Activated gamma-delta T cell treated with Interleukin-2 at 50 U/mL for 16 hours (primary cell): ENCODE measurements at places on chromosomes 2 and 18.

GRCh38 chr2:30394096-30394495 is 53.0 kb upstream of the LCLAT1 start:
- DNase-seq: no peak

GRCh38 chr2:221554769-221555493 is 17.2 kb downstream of the EPHA4 start:
- no peak for DNase-seq

DNA sequence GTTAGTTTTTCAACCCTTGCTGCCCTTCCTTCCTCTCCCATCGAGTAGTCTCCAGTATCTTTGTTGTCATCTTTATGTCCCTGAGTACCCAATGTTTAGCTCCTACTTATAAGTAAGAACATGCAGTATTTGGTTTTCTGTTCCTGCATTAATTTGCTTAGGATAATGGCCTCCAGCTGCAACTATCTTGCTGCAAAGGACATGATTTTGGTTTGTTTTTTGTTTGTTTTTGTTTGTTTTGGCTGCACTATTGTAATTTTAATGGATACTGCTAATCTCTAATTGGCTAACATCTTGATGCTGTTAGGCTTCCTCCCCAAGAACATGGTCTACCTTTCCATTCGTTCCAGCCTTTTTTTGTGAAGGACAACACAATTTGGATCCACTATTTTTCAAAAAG is 31.2 kb upstream of the HNRNPLL start:
- DNase-seq: no peak

DNA sequence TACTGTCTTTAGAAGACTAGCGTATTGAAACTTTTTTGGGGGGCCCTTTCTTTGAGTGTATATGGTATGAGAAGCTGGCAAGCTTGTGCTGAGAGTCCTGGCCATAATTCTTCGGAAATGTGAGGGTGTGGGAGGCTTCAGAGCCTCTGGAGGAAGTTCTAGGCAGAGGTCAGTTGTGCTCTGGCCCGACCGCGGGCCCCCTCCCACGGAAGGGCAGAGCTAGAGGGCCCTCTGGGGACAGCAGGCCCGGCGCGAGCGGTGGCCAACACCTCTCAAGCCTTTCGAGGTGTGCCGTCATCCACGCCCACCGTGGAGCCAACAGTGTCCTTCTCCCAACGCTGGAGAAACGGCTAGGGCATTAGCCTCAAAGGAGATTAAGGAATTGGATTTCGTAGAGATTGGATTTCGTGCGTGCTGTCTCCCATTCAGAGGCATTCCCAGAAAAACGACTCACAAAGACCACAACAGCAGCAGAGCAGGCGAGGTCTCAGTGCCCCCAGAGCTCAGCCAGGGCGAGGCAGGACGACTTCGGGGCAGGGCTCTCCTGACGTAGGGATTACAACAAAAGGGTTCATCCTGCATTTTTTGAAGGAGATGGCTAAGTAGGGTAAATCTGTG is 2.2 kb upstream of the MTCL1 start:
- DNase-seq: no peak

GRCh38 chr2:109535217-109535946 is 78.4 kb downstream of the SEPTIN10 start:
- no peak for DNase-seq

- DNase-seq: no peak
Observed at GRCh38 chr2:148616662-148617061, 27.9 kb upstream of the EPC2 start.

- no peak for DNase-seq
Observed at GRCh38 chr2:57943315-57943714, 103.3 kb upstream of the VRK2 start.

- DNase-seq: peak; percentile 41
Observed at GRCh38 chr18:49858309-49859020, 45.1 kb upstream of the ACAA2 start.

DNA sequence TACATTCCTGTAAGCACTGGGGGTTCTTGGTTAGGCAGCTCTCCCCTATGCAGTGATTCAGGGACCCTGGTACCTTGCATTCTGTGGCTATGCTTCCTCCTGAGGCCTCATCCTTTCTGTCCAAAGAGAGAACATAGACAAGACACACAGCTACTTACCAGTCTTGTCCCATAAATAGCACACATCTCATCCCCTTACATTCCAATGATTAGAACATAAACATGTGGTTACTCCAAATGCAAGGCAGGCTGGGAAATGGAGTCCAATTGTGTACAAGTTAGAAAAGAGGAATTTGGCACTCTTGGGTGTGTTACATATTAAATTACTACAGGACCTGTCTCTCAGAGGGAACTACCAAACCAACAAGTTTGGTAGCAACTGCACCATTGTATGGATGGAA is 171.3 kb downstream of the ARHGAP15 start:
- DNase-seq: no peak

DNA sequence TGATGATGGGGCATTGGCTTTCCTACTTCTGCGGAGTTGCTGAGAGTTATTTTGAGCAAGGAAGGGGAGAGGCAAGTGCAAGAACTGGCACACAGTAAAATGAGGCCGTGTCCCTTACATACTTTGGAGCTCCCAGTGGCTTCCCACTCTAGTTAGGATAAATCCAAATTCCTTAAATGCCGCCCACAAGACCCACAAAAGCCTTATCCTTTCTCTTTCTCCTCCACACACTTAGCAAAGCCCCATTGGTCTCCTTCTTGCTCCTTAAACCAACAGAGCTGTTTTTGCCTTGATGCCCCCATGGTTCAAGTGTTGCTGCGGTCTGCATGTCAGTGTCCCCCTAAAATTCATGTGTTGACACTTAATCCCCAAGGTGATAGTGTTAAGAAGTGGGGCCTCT is 24.3 kb downstream of the TMEM247 start:
- no peak for DNase-seq

DNA sequence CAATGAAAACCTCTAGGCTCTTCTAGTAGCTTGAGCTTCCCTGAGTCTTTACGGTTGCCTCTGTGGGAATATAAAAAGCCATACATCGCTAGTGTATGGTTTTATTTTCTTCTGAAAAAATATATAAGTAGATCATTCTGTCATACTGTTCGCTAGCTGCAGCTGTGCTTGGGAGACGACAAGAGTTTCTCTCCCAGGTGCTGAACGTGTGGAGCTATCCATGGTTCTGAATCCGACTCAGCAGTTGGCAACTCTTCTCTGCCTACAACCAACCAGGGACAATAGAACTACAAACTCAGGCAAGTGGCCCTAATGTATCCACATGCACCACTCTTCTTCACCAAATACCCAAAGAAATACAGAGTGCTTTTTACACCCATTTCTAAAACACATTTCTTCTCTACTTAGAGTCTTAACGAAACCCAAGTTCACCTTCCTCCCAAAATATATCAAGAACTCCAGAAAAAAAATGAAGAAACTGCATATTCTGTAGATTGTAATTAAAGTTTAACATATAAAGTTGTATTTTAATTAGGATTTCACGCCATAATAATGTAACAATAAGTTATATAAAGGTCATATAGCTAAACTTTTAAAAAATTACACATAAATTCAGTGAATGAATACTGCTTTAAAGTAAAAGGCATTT is 2.2 kb upstream of the KCNH7 start:
- DNase-seq: no peak

GRCh38 chr2:214034417-214034816 is 376.4 kb upstream of the VWC2L start:
- no peak for DNase-seq

- peak; percentile 34 for DNase-seq
Observed at GRCh38 chr2:37833423-37833822, 91.7 kb upstream of the RMDN2 start.

- no peak for DNase-seq
Observed at GRCh38 chr2:152309352-152310214, 25.4 kb upstream of the FMNL2 start.

DNA sequence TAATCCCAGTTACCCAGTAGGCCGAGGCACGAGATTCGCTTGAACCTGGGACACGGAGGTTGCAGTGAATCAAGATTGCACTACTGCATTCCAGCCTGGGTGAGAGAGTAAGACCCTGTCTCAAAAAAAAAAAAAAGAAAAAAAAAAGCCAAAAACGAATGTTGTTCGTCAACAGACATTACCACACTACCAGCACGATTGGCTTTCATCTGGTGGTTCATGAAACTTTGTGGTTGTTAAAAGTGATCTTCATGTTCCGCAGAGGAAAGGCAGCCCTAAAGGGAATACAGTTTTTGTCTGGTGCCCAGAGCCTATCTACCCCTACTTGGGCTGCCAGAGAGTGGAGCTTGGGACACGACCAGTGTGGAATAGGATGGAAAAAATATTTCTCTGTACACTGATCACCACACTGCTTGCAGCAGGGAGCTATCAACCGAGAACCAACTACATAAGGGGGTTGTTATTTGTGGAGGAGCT is 13.6 kb upstream of the CXCR4 start:
- peak; percentile 46 for DNase-seq

- DNase-seq: no peak
Observed at GRCh38 chr18:58288921-58289797, 245.1 kb downstream of the NEDD4L start.

DNA sequence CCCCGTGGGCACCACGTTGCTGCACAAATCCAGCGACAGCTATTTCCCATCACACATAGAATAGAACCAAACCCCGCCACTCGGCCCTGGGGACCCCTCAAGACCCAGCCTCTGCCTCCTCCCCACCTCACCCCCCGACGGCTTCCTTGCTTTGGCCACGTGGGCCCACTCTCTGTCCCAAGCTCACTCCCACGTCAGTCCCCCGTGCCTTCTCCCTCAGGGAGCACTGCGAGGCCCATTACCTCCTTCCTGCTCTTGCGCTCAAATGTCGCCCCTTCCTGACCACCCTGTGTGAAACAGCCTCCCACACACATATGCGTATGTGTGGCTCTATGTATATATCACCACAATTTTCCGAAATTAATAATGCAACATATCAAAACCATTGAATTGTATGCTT is 239.7 kb downstream of the SH3BP4 start:
- DNase-seq: no peak

DNA sequence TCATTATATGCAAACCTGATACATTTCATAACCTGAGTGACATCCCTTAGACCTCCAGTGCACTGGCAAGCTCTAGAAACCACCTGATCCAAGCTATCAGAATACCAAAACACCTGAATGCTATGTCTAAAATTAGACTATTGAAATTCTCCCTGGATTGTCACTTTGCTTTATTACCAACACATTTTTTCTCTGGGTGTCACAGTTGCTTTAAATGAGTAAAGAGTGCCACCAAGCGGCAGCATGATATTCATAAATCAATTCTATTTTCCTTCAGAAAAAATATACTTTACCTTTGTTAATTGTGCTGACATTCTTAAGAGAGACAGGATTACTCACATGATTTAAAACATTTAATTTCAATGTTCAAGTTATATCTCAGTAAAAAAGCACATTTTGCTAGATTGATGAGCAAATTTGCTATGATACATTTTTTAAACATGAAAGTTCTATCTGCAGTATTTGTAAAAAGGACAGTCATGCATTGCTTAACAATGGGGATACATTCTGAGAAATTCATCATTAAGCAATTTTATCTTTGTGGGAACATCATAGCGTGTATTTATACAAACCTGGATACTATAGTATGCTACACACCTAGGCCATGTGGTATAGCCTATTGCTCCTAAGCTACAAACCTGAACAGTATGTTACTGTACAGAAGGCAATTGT is 338.4 kb upstream of the SLC39A10 start:
- DNase-seq: peak; percentile 24

DNA sequence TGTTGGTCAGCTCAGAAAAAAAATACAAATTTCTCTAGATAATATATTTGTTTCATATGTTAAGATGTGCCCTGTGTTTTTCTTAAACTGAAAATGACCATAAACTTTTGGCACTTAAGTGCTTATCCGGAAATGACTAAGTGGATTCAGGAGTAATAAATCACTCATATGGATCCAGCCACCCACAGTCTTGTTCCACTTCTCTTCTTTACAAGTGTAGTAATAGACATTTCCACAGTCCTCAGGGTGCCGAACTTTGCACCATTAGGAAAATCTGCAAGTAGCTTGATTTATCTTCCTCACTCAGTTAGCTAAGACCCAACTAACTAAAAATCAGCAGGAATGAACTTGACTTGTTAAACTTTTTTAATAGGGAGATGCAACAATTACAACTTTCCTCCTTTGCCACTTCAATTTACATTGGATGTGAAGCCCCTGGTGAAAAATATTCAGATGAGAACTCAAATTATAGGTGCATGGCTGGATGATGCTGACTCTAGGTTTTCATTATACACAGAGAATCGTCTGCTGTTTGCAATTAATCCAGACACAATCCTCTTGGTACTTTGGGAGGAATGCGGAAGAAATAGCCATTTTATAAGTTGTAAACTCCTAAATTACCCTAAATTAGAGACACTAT is 322.5 kb downstream of the ARHGAP15 start:
- no peak for DNase-seq

DNA sequence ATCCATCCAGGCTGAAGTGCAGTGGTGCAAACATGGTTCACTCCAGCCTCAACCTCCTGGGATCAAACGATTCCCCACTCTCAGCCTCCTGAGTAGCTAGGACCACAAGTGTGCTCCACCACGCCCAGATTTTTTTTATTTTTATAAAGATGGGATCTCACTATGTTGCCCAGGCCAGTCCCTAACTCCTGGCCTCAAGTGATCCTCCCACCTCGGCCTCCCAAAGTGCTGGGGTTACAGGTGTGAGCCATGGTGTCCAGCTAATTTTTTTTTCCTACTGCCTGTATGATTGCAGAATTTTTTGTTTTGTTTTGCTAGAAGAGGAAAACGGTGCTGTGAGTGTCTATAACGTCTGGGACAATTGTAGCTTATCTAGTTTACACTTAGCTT is 38.3 kb downstream of the ADI1 start:
- DNase-seq: no peak

DNA sequence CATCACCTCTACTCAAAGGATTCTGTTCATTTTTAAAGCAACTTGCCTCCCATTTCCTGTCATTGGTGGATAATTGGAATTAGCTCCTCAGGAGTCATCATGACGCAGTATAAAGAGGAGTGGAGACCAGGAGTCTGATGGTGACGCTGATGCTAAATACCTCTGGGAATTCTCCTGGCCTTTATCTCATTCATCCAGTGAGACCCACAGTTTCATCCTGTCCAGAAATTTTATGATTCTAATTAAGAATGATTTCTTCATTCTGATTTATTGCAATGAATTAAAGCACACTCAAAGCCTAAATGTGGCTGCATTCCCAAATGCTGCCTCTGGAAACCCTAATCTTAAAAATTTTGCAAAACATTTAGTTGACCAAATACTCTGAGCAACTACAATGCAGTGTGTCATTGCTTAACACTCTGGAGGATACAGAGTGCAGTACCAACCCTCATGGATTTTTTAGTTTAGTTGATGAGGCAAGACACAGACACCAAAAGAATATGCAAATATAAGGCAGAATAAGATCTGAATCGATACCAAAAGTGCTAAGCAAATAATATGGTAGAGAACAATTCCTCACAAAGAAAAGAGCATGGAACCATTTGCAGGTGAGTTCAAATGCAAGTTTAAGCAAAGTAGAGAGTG is 236.2 kb downstream of the ETAA1 start:
- no peak for DNase-seq
